T-helper 1 cell treated with Interleukin-12 subunit alpha and Interleukin-12 subunit beta and Interleukin-4 antibody, amounts not matched to agents 30 ng/mL and 1 ng/mL, for 36 hours (primary cell): ENCODE measurements at places on chromosomes 4 and X. TPM values are rescaled to one million over a fixed set of nuclear protein-coding genes. Genes with fewer than 3 reads are reported as not detected.

FAM156B gene
- total RNA-seq: 11.6 and 11.7 TPM in 2 replicates

SLC9B1 gene
- 0.93 and 1.1 TPM in 2 replicates for total RNA-seq

PCSK1N gene
- 0.56 and 0.78 TPM in 2 replicates for total RNA-seq

SLC39A8 gene
- total RNA-seq: 97.6 and 99.3 TPM in 2 replicates

SLC38A5 gene
- total RNA-seq: 73.9 and 93.1 TPM in 2 replicates

NEIL3 gene
- total RNA-seq: 20.2 TPM in 2 replicates

CLDN34 gene
- not detected in 2 replicates for total RNA-seq
